ENCODE measurements at places on chromosomes 16 and 17.

- DNase-seq = no peak
Observed at GRCh38 chr17:76593959-76594358, 8.3 kb upstream of the ST6GALNAC2 start.

DNA sequence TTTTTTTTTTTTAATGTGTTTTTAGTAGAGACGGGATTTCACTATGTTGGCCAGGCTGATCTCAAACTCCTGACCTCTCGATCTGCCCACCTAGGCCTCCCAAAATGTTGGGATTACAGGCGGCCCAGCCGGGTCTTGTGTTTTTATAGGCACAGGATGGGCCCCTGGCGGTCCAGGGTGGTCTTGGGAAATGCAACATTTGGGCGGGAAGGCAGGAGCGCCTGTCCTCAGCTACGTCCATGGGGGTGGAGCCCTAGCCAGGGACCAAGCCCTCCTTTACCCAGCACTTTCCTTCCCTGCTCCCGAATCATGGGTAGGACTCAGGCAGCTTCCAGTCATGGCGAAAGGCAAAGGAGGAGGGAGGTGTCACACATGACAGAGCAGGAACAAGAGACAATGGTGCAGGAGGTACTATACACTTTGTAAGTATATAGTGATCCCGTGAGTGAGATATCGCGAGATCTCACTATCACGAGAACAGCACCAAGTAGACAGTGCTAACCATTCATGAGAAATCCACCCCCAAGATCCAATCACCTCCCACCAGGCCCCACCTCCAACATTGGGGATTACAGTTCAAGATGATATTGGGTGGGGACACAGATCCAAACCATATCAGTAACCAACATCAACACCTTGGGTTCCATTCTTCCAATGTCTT, 226.7 kb upstream of the WSCD1 start:
- no peak for DNase-seq

DNA sequence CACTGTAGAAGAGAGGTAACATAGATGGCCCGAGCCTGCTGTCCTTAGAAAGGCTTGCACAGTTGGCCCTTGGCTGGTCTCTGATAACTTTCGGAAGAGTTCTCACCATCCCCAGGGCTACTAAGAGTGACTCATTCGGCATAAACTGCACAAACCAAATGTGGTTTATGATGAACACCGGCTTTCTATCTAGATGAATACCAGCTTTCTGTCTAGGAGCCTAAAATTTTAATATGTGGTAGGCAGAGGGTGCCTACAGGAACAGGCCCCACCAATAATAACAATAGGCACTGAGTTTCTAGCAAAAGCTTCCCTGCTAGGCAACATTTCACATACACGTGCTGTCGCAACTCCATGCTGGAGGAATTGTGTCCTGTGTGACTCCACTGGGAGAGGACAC, 15.4 kb downstream of the CNOT1 start:
- DNase-seq = no peak

GRCh38 chr16:68660359-68660795, 15.3 kb downstream of the CDH3 start:
- DNase-seq = no peak

DNA sequence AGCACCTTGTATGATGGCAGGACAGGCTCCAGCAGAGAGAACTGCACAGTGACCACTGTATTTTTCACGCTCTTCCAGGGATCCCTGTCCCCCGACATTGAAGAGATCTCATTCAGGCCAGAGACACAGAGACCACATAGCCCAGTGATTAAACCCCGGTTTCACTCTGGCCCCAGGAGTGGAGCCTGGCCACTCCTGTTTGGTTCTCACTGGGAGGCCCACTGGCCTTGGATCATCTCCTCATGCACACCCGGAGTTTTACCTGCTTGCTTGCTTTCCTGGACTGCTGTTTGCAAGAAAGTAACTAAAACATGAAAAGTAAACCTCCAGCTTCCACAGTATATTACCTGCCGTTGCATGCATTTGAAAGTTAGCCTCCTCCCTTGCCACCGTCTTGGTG, 13.2 kb upstream of the CLEC18C start:
- DNase-seq = no peak

- no peak for DNase-seq
Observed at GRCh38 chr17:8861495-8862181, 5.8 kb downstream of the PIK3R6 start.

DNA sequence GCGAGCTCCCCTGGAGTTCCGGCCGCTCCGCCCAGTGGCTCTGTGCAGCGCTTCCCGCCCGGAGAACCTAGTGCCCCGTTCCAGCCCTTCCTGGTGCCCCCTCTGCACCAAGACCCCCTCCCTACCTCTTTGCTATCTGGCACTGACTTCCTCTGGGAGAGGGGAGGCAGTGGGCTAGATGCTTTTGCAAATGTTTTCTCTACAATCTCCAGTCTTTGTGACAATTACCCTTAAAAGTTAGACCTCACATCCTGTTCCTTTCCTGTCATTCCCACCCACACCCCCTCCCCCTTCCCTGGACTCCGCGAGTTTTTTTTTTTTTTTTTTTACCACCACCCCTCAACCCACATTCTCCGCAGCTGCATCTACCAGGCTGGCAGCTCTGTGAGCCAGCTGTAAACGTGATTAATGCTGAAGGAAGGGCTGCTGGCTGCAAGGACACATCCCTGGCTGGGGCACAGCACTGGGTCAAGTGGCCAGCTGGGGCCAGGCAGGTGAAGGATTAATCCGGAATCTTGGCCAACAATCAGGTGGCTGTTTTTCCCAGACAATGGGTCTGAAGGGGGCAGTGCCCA, 101.5 kb downstream of the MGAT5B start:
- DNase-seq = no peak

DNA sequence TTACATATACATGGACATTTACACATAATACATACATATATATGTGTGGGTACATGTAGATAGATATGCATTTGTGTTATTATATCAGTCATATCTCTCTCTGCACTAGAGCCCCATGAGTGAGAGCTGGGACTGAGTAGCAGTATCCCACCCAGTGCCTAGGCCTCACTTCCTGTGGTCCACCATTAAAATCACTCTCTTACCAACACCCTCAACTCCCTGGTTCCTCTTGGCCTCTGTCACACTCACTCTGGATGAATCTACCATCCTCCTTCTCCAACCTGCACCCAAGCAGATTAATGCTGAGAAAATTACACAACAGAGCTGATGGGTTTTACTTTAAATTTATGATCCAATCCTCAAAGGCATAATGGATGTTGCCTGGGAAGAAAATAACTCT, 4.9 kb upstream of the LYRM9 start:
- DNase-seq = no peak

DNA sequence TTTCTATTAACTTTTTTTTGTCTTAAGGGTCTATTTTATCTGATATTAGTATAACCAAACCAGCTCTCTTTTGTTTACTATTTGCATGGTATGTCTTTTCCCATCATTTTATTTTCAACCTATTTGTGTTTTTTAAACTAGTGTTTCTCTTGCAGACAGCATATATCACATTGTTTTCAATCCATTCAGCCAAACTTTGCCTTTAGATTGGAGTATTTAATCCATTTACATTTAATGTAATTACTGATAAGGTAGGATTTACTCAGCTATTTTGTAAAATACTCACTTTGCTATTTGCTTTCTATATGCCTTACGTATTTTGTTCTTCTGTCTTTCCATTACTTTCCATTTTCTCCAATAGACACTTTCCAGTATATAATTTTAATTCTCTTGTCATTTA, 108.0 kb upstream of the NACA2 start:
- DNase-seq = no peak

GRCh38 chr17:54971901-54972300, 3.3 kb downstream of the STXBP4 start:
- no peak for DNase-seq

- no peak for DNase-seq
Observed at GRCh38 chr17:77337150-77337549, 196.4 kb downstream of the SEC14L1 start.

GRCh38 chr16:71670537-71670936, 44.6 kb downstream of the MARVELD3 start:
- no peak for DNase-seq

DNA sequence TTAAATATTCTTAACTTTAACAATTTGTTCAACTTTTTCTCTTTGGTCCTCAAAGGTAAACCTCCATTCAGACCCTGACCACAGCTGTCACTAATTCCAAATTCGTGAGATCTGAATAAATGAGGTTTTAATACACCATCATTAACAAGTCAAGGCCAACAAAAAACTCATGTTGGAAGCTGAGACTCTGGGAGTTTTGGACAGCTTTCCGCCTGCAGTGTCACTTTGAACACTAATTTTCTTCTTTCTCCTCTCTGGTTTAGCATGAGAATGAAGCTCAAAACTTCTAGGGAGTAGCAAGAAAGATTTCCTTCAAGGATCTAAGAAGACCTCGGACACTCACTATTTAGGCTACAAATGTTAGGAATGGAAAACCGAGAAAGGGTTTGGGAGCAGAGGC, 32.7 kb upstream of the DNAH9 start:
- no peak for DNase-seq

GRCh38 chr16:88915639-88916327, 49.3 kb upstream of the PABPN1L start:
- no peak for DNase-seq

- DNase-seq = no peak
Observed at GRCh38 chr16:84232969-84233368, 6.8 kb downstream of the KCNG4 start.

DNA sequence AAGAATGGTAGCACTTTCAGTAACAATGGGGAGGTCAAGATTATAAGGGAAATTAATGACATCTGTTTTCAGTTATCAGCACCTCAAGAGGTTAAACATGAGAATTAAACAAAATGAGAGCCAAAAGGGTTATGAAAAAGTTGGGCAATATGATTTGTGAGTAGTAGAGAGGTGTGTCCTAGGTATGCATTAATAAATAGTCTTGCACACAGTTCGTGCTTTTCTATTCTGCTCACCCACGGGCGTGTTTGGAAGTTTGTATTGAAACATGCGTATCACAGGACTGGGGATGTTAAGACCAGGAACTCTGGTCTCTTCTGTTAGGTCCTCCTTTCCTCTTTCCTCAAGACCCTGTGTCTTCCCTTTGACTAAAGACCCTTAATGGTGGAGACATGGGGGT, 6.0 kb downstream of the BPTF start:
- no peak for DNase-seq

- DNase-seq = no peak
Observed at GRCh38 chr16:56884026-56884582, 19.1 kb downstream of the SLC12A3 start.

GRCh38 chr16:2838928-2839327, 8.8 kb downstream of the ZG16B start:
- peak; percentile 34 for DNase-seq

GRCh38 chr17:75720656-75721462, at the start of gene ITGB4:
Gene ITGB4, plus strand, starts transcription at chr17:75721459. Its CDS starts 3,245 bp downstream, at chr17:75724704.
- peak; percentile 35 for DNase-seq

GRCh38 chr16:12097523-12098428, 121.2 kb downstream of the SNX29 start:
- DNase-seq = no peak

DNA sequence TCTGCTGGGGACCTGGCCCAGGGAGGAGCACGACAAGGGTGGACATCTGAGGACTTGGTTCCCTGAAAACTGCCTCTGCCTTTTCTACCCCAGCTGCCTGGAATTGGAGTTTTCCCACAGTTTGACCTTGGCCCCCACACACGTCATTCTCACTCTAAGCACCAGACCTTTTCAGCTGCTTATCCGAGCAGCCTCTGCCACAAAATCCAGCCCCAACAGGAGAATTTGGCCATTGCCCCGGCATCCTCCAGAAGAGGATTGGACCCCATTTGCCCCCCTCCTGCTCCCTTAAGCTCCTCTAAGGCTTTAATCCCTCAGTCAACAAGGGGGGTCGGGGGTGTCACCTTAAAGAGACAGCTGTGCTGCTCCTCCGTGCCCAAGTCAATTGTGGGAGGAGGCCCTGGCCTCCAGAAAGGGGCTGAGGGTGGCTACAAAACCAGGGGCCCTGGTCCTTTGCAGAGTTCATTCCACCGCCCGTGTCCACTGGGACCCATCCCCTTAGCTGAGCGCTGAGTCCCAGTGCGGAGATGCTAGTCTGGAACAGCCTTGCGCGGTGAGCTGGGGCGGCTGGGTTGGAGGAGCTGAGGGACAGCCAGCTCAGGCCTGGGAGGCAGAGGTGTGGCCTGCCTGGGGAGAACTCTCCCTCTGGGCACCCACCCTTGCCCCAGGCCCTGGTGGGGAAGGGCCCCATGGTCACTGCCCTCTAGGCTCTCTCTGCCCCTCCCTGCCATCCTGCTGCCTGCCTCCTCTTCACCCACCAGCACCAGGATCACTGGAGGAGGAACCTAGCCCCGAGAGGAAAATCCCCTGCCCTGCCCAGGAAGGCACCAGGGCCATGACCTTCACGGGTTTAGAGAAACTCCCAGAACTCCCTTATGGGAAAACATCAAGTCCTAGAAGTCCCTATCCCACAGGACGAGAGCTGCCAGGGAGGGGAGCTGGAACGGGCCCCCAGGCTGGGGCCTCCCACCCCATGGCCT, 18.8 kb downstream of the TTYH2 start:
- DNase-seq = no peak

GRCh38 chr17:27848931-27849330, 44.2 kb downstream of the LYRM9 start:
- no peak for DNase-seq

- no peak for DNase-seq
Observed at GRCh38 chr17:36930583-36930900, 6.7 kb upstream of the LHX1 start.

DNA sequence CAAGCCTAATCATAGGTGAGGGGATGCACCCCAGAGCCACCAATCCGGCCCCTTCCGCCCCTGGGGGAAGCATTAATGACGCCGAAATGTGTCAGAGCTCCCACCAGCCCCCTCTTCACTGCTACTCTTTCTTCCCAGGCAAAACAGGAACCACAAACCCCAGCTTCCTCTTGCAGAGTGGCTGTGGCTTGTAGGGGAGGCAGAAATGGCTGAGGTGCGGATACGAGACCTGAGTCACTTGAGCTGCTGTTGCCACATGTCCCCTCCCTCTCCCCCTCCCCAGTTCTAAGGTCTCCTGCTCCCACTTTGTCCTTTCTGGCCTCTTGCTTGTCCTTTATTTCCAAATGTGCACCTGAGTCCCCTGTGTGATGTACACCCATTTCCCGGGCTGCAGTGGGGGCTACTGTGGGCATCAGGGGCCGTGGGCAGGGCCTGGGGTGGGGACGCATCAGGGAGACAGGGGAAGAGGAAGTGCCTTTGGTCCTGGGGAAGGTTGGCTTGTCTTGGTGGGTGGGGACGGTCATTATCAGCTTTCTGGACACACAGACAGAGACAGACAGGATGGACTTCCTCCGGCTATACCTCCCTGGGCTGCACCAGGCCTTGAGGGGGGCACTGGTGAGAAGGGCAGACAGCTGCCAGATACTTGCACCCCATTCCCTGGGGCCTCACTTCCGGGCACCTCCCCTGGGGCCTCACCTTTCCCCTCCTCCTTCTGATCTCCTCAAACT, at the start of gene APOBR:
Gene APOBR, plus strand, starts transcription at position 523 of the 731 bp plus-strand sequence. Its CDS starts 39 bp downstream, at position 562.
- DNase-seq = peak; percentile 88

DNA sequence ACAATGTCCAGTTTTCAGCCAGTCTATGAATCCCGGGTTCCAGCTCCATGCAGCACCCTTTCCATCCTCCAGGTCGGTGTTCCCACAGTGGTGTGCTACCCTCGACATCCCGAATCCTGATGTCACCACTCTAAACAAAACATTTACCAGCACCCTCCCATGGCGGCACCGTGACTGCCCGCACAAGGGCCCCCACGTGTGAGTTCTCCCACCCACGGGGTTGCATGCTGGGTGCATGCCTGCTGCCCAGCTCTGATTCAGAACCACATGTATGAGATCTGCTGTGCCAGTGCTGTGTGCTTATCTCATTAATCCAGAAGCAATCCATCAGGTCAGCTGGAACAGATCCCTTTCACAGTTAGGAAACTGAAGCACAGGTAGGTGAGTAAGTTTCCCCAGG, 57.4 kb downstream of the C16orf78 start:
- no peak for DNase-seq

Data from stimulated activated naive CD4-positive, alpha-beta T cell treated with Interleukin-2 at 50 U/mL for 16 hours (primary cell).